NCI-H1048 (cell line): ENCODE measurements at places on chromosomes 7 and 10.

- no peak for DNase-seq
These were observed 279.8 kb downstream of the CAMK1D start for GRCh38 chr10:12628964-12629766.

- DNase-seq: no peak
These were observed 62.9 kb upstream of the ZMIZ2 start for GRCh38 chr7:44685723-44686122.

DNA sequence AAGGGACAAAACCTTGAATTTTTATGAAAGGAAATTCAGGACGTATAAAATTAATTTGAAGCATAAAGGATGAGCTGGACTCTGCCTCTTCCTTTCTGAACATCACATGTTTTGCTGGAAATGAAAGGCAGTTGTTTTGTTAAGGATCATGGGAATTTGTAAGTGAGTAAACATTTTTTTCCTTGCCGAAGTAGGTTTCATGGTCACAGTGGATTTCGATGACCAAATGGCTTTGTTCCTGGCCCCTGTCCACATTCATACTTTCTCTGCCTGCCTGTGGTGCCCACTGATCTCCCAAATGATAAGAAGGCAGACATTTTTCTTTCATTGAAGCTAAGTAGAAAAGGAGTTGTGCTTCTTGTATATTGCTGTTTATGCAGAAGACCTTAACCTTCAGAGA lies 104.2 kb downstream of the ARID5B start:
- DNase-seq: no peak

- no peak for DNase-seq
These were observed 124.4 kb downstream of the AMPH start for GRCh38 chr7:38506756-38507155.

DNA sequence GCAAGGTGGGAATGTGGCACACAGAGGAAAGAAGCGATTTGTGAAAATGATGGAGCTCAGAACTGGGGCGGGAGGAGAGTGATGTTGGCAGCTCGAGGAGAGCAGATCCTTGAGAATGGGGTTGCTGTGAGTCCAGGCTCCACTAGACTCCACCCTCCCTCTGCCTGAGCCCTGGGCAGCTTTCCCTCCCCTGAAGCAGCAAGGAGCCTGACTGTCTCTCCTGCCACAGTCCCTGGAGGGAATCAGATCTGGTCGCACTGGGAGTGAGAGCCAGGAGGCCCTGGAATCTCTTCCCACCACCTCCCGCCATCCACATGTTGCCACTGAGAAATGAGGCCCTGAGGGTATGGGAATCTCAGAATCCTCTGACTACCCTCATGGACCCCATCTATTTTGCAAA lies 362.7 kb downstream of the PLXNA4 start:
- no peak for DNase-seq

- no peak for DNase-seq
These were observed 79.0 kb upstream of the PLXNA4 start for GRCh38 chr7:132655131-132655727.
